ENCODE measurements at places on chromosomes 11 and 22.

DNA sequence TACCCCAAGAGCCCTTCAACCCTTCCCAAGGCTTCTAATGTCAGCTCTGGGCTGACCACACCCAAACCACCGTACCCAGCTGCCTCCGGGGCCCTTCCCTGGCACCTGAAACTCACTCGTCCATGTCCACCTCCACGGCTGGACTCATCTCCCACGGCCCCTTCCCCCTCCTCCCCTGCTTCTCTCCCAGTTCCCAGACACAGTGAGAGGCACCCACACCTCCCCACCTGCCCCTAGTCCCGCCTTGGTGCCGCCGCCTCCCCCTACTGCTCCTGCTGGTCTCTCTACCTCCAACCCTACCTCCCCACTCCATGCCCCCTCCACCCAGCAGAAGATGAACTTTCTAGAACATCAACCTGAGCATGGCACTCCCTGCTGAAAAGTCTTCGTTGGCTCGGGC is 39.5 kb downstream of the ELFN2 start:
- no peak for DNase-seq

- DNase-seq = no peak
Observed at GRCh38 chr11:121448431-121448941, 3.6 kb upstream of the SORL1 start.

- no peak for DNase-seq
Observed at GRCh38 chr11:116052603-116053547, 548.7 kb upstream of the CADM1 start.

DNA sequence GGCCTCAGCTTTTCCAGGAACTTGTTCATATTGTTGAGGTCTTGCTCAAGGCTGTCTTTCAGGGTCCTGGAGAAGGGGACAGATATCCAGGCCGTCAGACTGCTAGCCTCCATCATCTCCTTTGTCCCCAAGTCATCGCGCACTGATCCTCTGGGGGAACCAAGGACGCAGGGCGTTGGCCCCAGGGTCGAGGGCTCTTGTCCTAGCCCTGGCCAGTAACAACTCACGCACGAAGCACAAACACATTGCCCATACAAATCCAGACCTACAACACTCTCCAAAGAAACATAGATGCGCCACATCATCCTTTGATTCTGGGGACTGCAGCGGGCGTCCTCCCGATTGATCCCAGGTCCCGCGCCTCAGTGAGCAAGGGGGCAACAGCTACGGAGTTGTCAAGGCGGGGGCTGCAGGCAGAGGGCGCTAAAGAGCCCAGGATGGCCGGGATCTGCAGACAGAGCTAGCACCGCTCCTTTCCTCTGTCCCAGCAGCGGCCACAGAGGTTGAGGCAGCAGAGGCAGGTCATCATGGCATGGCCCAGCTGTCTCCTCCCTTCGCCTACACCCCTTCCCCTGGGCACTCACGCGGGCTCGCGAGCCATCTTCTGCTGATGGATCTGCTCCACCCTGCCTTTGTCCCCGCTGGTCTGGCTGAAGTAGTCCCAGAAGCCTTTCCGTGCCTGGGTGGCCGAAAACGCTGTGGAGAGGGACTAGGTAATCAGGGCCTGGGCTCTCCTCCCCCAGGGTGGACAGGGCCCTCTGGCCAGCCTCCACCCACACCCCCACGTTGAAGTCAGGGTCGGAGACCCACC is 472 bp downstream of the APOA5 start:
- DNase-seq = peak; percentile 59

DNA sequence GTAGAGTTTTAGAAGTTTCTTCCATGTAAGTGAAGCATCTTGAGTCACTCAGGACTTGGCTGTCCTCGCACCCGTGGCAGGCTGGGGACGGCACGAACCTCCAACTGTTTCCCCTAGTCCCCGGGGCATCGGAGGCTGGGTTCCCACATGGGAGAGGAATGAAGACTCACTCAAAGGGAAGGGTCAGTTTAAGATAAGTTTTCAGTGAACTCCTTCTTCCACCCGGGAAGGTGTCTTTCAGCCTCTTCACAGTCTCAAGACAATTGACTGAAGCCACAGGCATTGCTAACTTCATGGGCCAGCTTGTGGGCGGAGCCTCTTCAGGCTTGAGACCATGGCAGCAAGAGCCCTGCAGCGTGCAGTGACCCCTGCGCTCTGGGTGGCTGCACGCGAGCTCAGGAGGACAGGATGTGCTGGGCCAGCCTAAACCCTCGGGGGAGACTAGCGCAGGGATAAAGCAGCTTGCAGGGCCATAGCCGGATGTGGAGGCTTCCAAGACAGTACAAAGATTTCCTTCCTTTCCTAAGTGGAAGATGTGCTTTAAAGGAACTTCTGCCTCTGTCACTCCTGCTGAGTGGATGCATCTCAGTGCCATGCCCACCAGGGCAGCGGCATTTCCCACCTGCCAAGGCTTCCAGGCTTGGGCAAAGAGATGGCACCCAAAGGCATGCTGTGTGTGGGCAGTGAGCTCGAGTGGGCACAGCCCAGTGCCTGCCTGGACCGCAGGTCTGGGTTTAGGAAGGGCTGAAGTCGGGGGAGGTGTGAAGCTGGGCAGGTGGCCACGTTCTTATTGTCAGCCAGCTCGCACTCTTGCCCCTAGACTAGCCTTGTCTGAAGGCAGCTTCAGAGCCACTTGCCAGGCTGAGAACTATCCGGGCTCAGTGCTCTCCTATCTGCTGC is 32.9 kb downstream of the PPIL2 start:
- DNase-seq = no peak

DNA sequence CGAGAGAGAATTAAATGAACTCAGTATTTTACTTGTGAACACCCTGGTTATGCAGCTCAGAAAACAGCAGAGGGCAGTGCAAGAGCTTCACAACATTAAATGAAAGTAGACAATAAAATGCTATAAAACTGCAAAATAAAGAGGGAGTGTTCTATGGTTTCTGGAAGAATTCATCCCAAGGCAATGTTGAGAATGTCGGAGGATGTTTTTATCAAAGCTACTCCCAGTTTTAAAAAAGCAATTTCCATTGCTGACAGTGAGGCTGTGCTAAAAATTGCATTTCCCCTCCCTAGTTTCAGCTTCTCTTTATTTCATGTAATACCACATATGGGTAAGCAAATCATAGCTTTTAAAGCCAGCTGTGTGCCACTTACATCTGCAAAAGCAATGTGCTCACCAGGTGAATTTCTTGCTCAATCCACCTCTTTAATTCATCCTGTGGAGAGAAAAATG is 296.8 kb downstream of the RAB38 start:
- peak; percentile 62 for DNase-seq

- no peak for DNase-seq
Observed at GRCh38 chr11:46637546-46637945, 20.2 kb downstream of the ATG13 start.

- no peak for DNase-seq
Observed at GRCh38 chr22:29016067-29016938, 45.3 kb downstream of the C22orf31 start.

DNA sequence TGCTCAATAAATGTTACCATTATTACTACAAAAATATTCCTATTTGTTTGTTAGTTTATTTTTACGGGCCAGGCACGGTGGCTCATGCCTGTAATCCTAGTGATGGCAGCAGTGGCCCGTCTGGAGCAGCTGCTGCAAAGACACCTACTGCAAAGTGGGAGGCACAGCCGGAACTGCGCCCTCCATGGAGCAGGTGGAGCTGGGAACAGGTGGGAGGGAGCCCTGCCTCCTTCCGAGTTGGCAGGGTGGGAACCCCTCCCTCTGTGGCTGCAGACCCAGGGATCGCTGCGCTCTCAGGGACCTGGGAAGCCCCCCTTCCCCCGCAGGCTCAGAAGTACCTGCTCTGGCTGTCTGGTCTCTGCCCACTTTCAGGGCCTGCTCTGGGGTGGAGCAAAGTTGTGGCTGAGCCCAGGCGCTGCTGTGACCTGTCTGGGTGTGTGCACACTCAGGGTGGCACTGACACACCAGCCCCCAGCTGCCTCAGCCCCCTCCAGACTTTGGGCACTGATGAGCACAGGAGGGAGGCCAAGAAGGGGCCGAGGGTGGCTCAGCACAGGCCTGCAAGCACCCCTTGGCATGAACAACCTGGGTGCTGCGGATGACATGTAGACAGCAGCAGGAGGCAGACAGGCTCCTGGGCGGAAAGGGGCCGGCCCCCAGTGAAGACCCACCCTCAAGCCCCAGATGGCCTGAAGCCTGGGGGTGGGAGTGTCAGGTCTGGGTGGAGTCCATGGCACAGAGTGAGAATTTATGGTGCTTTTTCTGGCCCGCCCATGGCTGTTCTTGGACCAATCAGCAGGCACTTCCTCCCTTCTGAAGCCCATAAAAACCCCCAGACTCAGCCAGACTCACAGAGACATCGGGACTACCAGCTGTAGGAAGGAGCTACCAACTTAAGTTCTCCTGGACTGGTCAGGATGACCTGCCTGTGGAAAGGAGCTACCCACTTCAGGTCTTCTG is 103.7 kb upstream of the CLMP start:
- no peak for DNase-seq

DNA sequence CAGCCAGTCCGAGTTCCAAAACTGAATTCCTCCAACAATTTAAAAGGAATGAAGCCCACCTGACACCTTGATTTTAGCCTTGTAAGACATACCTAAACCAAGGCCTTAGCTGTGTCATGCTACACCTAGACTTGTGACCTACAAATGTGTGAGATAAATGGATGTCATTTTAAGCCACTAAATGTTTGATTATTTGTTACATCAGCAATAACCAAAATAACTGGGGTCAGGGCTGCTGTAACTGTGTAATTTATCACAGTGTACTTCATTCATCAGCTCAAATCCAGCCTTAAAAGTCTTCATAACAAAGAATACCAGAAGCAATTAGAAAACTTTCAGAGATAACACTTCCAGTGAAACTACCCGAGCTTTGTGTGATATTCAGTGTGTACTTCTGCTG is 673.0 kb upstream of the ANO3 start:
- DNase-seq = no peak

GRCh38 chr22:21712751-21713427 is 22.7 kb downstream of the YPEL1 start:
- DNase-seq = peak; percentile 73

- no peak for DNase-seq
Observed at GRCh38 chr22:31625661-31626426, 36.2 kb downstream of the PISD start.

DNA sequence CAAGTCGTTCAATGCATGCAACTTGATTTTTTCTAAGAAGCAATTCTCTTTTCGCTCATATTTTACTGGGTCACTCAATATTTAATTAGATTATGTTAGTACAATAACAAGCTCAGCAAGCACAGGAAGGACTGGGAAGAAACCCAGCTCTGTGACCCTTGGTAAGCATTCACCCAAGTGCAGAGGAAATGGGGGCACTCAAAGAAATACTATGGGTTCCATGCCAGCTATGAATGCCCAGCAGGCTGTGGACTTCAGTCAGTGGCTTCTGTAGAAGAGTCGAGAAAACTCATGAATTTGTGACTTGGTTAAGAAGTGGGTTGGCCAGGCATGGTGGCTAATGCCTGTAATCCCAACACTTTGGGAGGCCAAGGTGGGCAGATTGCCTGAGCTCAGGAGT is 123.6 kb downstream of the GALNT18 start:
- DNase-seq = no peak

DNA sequence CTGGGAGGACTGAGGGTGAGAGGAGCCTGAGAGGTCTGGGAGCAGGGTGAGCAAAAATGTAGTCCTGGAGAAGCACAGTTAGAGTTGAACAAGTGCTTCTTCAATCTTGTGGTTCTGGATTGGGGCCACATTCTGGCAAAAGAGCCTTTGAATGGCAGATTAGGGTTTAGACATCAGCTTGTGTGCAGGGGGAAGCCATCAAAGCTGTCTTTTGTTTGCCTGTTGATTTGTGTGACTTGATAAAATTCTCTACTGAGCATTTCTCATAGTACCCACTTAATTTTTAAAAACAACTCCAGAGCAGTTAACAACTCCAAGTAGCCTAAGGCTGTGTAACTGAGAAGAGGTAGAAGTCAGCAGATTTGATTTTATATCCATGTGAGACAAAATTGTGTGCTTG is 166.2 kb downstream of the FAT3 start:
- no peak for DNase-seq

DNA sequence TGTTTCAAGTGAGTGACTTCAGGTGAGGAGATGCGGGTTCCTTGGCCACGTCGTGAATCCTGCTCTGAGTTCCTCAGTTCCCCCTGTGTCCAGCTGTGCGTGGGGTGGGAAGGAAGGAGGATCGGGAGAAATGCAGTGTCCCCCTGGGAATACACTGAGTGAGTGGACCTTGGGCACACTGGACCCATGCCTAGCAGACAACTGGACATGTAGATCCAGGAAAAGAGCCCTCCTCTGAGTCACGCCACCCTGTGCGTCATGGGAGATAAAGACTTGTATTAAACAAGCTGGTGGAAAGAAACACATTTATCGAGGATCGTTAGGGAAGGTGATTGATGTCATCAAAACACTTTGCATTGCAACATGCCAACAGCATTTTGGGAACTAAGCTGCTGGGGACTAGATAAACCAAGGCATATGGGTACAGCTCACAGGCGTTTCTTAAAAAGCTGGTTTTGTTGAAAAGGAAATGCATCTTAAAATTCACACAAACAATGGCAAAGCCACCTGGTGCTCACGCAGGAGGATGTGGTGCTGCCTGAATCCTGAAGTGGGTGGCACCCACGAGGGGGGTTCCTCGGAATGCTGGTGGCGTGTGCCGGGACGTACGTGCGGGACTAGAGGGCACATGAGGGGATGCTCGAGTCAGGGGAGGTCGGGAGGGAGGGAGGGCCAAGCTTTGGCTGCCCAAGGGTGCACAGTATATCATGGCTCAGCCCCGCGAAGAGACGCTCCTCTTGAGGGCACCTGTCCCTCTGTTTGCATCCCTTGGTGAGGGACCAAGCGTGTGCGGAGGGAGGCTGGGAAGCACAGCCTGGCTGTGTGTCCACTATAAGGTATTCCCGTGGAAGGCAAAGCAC is 303.5 kb downstream of the TBC1D22A start:
- DNase-seq = no peak

DNA sequence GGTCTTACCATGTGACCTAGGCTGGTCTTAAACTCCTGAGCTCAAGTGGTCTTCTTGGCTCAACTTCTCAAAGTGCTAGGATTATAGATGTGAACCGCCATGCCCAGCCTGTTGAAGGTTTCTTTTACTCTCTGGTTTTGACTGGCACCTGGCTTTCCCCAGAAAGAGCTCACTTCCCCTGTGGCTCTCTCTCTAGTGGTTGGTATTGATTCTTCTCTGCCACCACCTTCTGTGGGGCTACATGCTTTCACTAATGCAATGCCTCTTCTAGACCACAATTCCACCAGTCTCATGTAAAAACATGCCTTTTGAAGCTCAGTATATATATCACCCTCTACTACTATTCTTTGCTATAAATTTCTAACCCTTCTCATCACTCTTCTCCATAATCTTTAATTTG is 67.2 kb downstream of the CCDC83 start:
- DNase-seq = no peak

All from AG10803 (cell line).